ENCODE measurements at places on chromosomes 3 and 15. TPM values are rescaled to one million over a fixed set of nuclear protein-coding genes. Genes with fewer than 3 reads are reported as not detected.

- no peak for DNase-seq
Measured at GRCh38 chr3:30598668-30599545, 7.5 kb upstream of the TGFBR2 start.

- DNase-seq = no peak
Measured at GRCh38 chr15:89980896-89981295, 20.2 kb upstream of the ZNF710 start.

DNA sequence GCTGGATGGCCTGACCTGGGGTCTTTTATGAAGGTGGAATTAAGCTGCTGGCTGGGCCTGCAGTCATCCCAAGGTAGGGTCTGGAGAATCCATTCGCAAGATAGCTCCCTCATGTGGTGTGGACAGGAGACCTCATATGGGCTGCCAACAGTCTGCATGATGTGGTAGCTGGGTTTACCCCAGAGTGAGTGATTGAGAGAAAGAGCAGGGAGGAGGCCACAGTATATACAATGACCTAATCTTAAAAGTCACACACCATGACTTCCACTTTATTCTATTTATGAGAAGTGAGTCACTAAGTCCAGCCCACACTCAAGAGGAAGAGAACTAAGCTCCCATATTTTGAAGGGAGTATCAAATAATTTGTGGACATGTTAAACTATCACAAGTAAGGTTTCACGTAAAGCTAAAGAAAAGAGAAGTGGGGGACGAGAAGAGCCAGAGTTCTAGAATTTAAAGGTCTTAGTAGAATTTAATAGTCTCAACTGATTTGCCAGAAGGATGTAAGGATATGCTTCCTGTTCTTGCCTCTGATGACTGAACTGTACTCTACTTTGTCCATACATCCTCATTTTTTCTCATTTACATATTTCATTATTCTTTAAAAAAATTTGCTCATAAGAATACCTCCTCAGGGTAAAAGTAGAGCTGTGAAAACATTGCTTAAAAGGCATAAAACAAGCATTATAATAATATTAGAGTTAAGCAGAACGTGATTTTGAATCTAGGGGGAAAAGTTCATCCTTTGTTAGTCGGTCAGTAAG is 184.4 kb downstream of the PEX5L start:
- DNase-seq = no peak

GRCh38 chr3:115397433-115397832 is 225.9 kb upstream of the GAP43 start:
- DNase-seq = no peak

MAGI1 gene
- total RNA-seq = 45.3 TPM

DNA sequence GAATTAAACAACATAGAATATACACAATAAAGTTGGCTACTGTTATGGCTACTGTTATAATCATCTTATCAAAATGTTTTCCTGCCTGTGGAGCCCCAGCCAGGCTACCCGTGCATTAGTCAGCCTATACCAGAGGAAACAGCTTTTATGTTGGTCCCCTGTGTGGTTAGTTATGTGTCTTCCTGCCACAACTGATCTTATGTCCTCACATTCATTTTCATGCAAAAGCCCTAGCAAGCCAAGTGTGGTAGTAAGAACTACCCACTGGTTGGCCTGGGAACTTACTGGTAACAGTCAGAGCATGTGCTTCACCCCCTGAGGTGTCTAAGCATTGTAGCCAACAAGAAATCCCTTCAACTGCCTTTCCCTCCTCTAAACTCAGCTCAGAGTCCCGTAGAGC is 21.8 kb downstream of the MGLL start:
- DNase-seq = no peak

DNA sequence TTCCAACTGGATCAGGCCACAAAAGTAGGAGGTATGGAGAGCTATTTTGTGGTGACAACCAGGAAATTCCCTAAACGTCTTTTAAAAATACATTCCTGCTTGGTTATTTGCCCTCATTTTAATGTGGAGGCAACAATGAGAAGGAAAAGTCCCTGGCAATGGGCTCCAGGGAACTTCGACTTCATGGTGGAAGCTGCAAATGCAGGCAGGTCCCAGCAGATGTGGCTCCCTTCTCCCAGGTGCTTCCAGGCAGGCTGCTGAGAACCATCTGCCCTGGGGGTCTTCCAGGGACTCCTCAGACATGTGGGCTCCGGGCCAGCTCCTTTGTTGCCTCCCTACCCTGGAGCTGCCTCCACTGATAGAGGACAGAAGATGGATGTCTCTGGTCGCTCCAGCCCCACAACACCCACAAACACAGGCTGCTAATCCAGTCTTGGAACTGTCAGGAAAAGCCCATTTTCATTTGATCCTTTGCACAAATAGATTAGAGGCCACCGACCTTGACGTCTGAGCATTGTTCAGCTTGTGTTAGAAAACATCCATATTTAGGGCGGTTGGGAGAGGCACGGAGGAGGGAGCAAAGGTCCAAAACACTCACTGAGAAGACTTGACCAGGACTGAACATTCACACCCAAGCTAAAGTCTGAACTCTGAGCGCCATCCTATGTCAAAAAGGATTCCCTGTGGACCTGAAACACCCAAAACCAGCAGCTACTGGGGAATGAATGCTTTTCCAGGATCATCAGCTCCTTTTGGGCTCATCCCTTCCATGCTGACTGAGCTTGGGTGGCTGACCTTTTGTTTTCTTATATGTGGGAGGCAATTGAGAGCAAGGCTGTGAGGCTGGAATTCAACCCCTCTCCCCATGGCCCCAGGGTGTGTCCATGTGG is 30.2 kb upstream of the SLCO2A1 start:
- no peak for DNase-seq

DNA sequence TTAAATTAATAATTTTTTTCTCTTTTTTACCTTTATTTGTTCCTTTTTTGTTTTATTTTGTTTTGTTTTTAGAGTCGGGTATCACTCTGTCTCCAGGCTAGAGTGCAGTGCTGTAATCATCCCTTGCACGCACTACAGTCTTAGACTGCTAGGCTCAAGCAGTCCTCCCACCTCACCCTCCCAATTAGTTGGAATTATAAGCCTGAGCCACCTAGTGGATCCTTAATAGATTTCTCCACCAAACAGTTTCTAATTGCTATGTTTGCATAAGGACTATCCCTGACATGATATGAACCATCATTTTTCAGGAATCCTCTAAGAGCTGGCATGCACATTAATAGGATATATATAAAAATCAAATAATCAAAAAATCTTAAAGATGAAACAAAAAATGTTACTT is 993.2 kb downstream of the OTOL1 start:
- no peak for DNase-seq

NME9 gene
- total RNA-seq = not detected

MYZAP gene
- 8.3 TPM for total RNA-seq

GRCh38 chr3:141330718-141331376 is 37.5 kb upstream of the ZBTB38 start:
- DNase-seq = no peak

DPPA4 gene
- total RNA-seq = 1.5 TPM

DNA sequence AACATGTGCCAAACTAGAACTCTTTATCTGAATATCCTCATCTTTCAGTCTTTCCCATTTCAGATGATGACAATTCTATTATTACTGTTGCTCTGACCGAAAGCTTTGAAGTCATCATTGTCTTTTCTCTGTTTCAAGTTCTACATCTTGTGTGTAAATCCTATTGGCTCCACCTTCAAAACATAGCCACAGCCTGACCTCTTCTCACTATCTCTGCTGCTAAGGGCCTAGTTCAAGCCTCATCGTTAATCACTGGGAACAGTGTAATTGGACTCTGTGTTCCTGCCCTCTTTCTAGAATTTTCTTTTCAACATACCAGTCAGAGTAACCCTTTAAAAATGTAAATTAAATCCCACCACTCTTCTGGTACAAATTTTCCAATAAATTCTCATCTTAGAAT is 105.1 kb downstream of the OXSM start:
- DNase-seq = no peak
